ENCODE measurements at places on chromosomes 3 and 15. TPM values are rescaled to one million over a fixed set of nuclear protein-coding genes. Genes with fewer than 3 reads are reported as not detected.

GRCh38 chr3:143970773-143971358 is 757 bp upstream of the DIPK2A start:
- peaks cover 15% of the 10 kb centered on the region for H3K4me1 ChIP-seq
- peak overlapping the region; percentile 99 for H3K27ac ChIP-seq
- H3K4me3 ChIP-seq: peak overlapping the region; percentile 93
- no peaks in the 10 kb centered on the region for H3K27me3 ChIP-seq
- DNase-seq: peak; percentile 90

DNA sequence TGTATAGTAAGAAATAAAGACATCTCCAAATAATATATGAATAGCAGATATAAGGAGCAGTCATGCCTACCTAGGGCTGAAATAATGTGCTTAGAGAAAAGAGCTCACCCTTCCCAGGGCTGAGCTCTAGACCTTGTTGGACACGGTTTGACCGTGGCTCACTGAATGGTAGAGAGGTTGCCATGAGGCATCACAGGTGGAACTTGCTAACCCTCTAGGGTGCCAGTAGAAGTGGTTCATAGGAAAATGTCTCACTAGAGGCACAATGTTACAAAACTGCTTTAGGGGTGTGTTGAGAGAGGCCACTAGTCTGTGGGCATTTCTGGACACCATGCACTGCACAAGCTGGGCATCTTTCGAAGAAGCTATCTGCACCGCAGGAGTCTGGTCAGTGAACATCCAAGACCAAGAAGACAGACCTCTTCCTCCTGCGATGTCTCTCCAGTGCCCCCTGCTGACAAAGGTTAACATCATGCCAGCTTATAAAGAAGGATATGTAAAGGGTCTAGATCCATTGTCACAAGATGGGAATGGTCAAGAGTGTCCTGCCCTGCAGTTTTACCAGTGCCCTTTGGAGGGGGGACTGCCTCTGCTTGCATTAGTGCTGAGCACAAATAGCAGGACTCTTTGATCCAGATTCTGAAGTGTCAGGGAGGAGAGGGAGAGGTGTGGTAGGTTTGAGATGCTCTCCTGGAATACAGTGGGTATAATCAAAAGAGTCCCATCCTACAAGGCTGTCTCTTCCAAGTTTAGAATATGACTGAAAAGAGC is 266.8 kb downstream of the ZNF385D start:
- H3K27ac ChIP-seq: no peak overlapping the region
- DNase-seq: peak; percentile 86
- H3K36me3 ChIP-seq: no peaks in the 10 kb centered on the region
- peaks cover 5% of the 10 kb centered on the region for H3K27me3 ChIP-seq
- H3K4me3 ChIP-seq: no peak overlapping the region
- no peaks in the 10 kb centered on the region for H3K4me1 ChIP-seq

DNA sequence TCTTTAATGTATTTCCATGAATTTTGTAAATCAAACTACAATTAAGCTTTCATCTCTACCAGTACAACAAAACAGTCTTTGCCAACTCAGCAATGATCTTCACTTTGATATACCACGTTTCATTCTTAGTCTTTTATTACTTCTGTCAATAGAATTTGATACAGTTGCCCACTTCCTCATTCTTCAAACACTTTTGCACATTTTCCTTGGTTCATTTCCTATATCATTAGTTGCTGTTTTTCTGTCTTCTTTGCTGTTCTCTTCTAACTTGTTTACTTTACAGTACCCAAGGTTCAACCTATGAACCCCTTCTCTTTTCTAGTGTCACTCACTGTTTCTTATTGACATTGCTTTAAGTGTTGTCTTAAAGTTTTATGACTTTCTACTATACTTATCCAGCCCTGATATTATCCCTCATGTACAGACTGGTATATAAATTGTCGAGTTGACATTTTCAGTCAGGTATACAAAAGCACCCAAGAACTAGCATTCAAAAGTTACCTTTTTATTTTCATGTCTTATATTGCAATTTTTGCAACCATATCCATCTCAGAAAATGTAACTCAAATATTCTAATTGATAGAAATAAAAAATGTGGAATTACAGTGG is 903.1 kb downstream of the NSUN3 start:
- DNase-seq: no peak
- no peaks in the 10 kb centered on the region for H3K4me1 ChIP-seq
- H3K27ac ChIP-seq: no peak overlapping the region
- no peaks in the 10 kb centered on the region for H3K36me3 ChIP-seq

DNA sequence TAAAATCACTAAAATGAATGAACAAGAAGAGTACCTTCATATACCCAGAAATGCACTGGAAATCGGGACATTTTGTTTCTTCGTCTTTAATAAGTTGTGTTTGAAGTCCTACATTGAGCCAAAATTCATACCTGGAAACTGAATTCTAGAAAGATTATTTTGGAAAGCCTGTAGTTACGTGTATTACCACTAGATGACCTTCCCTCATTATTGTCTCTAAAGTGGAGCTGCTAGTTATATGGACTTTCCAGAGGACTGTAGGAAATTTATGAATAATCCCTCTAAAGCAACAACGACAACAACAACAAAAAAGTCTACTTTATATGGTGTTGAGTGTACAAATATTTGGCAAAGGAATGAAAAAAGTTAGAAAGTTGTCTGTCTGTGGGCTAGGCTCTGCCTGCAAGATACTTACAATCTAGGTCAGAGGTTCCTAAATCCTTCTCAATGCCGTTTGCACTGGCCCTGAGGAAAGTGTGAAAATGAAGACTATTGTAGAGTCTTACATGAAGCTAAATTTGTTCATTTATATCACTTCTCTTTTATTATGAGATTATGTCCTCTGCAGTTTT is 234.8 kb upstream of the NR2E3 start:
- H3K4me3 ChIP-seq: no peak overlapping the region
- no peaks in the 10 kb centered on the region for H3K36me3 ChIP-seq
- H3K27me3 ChIP-seq: peaks cover 28% of the 10 kb centered on the region
- H3K4me1 ChIP-seq: peaks cover 13% of the 10 kb centered on the region

DNA sequence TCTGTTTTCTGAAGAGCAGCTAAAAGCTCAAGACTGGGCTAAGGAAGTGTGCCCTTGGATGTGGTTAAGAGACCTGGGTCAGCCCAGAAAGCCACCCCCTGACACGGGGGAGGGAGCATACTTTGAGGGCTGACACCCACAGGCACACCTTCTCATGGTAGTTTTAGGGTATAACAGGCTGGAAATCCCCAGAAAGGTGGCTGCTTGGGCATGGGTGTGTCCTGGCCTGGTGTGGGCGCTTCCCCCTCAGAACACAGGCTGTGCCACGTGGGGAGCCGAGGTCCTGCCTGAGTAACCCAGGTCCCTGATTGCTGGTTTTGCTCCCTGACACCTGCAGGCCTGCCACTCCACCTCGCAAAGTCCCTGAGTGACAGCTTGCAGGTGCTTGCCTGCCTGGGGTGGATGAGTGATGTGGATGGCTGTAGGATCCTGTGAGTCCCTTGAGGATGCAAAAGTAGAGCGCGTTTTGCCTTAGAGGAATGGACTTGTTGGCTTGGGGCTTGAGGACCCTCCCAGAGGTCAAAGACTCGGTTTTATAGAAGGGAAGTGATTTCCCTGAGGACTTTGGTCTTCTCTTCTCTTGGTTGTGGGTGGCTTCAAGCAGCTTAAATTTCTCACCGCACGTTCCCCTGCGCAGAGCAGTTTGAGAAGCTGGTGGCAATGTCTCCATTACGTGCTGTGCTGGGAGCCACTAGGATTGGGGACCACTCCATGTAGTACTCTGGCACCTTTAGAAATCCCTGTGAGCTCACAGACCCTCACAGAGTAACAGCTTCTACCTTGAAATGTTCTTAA is 94.4 kb downstream of the DNASE1L3 start:
- no peak for DNase-seq
- H3K36me3 ChIP-seq: peaks cover 52% of the 10 kb centered on the region
- H3K27me3 ChIP-seq: no peaks in the 10 kb centered on the region

DNA sequence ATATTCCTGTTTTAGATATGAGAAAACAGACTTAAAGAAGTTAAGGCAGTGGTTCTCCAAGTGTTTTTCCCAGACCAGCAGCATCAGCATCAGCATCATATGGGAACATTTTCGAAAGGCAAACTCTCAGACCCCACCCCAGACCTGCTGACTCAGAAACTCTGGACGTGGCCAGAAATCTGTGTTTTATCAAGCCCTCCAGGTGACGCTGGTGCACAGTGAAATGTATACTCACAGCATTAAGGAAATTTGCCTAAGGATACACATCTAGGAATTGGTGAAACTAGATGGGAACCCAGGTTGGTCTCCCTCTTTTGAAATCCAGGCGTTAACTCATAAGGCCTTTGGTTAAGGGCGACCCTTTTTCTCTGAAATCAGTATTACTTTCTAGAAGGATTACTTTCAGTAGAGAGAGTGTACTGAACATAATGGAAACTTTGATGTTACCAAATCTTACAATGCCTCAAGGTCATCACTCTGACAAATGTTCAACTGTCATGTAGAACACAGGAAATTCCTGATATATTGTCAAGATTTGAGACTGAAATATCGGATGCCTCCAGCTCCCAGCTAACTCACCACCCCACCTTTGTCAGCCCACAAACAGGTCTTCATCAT is 910.2 kb downstream of the ROBO1 start:
- no peak for DNase-seq
- H3K4me3 ChIP-seq: no peak overlapping the region
- H3K36me3 ChIP-seq: no peaks in the 10 kb centered on the region
- no peaks in the 10 kb centered on the region for H3K27me3 ChIP-seq
- H3K27ac ChIP-seq: no peak overlapping the region

DNA sequence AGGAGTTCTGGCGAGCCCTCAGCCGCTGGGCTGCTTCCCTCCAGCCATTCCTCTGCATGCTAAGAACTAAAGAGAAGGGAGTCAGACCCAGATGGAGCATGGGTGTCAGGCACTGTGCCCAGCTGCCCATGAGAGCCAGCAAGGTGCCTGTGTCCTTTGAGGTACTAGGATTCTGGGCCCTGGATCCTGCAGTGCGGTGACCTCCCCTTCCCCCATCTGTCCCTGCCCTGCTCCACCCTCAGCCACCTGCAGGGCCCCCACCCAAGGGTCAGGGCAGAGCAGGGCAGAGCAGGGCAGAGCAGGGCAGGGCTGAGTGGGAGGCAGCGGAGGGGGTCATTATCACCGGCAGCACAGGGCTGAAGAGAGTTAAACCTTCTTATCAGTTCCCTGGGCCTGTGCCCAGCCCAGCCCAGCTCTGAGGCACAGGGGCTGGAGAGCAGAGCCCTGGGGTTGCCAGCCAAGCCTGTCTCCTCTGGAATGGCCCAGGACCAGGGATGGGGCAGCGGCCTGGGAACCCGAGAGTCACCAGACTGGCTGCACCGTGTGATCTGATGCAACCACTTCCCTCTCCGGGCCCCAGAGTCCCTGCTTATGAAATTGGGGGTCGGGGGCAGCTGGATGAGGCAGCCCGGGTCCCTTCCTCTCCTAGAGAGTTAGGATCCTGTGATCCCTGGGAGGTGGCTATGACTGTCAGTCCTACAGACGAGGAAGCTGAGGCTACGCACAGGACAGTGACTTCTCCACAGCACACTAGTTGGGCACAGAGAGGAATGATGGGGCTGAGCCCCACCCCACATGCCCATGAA is 17.3 kb downstream of the ZDHHC19 start:
- DNase-seq: no peak
- H3K4me1 ChIP-seq: peaks cover 7% of the 10 kb centered on the region
- H3K27me3 ChIP-seq: no peaks in the 10 kb centered on the region
- no peak overlapping the region for H3K4me3 ChIP-seq

GRCh38 chr3:10669490-10670048 is 146.5 kb upstream of the SLC6A11 start:
- H3K27ac ChIP-seq: no peak overlapping the region
- DNase-seq: no peak
- H3K36me3 ChIP-seq: no peaks in the 10 kb centered on the region
- peaks cover 8% of the 10 kb centered on the region for H3K27me3 ChIP-seq

DNA sequence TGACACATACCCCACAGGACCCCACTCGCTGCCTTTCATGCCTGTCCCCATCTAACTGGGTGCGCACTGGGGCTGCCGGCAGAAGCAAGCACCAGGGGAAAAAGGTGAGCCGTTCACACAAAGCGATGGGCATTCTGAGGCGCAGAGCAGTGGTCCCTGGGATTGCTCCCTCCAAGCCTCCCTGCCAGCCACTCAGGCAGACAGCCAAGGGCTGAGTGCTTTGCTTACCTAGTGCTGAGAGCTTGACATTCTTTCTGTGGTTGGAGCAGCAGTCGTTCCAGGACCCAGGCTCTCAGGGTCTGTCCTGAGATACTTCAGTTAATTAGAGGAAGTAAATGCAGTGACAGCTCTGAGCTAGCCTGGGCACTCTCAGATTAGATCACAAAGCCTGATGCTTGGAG is 5.7 kb downstream of the ESYT3 start:
- no peak overlapping the region for H3K27ac ChIP-seq
- H3K4me3 ChIP-seq: no peak overlapping the region
- no peak for DNase-seq
- H3K4me1 ChIP-seq: peaks cover 13% of the 10 kb centered on the region

- H3K36me3 ChIP-seq: no peaks in the 10 kb centered on the region
- peaks cover 22% of the 10 kb centered on the region for H3K4me1 ChIP-seq
- no peak for DNase-seq
- no peak overlapping the region for H3K4me3 ChIP-seq
- peaks cover 3% of the 10 kb centered on the region for H3K27me3 ChIP-seq
Observed at GRCh38 chr15:74403588-74403919, 30.2 kb downstream of the SEMA7A start.

DNA sequence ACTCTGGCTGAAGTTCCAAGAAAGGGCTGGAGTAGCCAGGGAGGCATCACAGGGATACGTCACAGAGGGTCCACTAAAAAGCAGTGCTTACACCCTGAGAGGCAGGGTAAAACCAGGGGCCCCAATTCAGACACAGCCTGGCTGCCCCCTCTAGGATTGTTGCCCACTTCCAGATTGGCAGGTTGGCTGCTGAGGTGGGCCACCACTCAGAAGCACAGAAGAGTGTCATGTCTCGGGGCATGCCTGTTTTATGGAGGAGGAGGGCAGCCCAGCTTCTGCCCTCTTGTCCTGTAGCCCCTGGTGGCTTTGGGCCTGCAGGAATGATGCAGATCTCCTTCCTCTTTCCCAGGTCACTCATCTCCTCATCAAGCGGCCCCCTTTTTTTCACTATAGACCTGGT is 24.0 kb downstream of the NOX5 start:
- H3K27ac ChIP-seq: no peak overlapping the region
- H3K36me3 ChIP-seq: no peaks in the 10 kb centered on the region
- H3K4me1 ChIP-seq: no peaks in the 10 kb centered on the region

- H3K4me3 ChIP-seq: no peak overlapping the region
- DNase-seq: no peak
- peak overlapping the region; percentile 69 for H3K27ac ChIP-seq
- peaks cover 49% of the 10 kb centered on the region for H3K36me3 ChIP-seq
- no peaks in the 10 kb centered on the region for H3K27me3 ChIP-seq
Observed at GRCh38 chr3:127803619-127804018, 18.7 kb downstream of the MGLL start.

The NOX5 gene
- total RNA-seq: not detected

The MOBP gene
- not detected for total RNA-seq

The C3orf22 gene
- total RNA-seq: not detected

The DLL4 gene
- total RNA-seq: 0.39 TPM

The SLC51A gene
- total RNA-seq: not detected

The CCR8 gene
- not detected for total RNA-seq

The TEX55 gene
- total RNA-seq: not detected

The IL17RB gene
- total RNA-seq: 0.24 TPM

The SYNPR gene
- not detected for total RNA-seq

Measured in osteocyte (in vitro differentiated cells).